ENCODE measurements at places on chromosomes 6 and 20.

DNA sequence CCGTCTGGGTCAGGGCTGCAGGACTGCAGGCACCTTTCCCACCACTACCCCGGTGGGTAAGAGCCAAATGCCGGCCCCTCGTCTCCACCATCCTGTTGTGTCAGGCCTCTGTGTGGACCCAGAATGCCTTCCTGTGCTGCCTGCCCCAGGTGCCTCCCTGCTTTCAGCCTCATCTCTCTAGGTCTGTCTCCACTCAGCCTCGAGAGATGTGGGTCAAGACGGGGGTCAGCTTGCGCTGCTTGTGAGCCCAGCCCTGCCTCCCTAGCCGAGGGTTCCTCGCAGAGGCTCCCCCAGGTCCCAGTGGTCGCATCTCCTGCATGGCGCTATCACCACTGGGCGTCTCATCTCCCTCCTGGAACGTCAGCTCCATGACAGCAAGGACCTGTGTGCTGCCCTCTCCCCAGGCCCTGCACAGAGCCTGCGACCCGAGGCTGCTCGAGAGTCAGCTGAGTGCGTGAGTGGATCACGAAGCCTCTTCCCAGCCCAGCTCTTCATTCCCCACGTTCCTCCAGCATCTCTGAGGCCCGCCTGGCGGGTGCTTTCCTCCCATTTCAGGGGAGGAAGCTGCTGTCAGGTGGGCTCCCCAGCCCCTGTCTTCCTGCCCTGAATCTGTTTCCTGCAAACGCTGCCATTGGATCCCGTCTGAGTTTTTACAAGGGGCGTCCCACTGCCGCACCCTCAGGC, 38.7 kb upstream of the ZBP1 start:
- DNase-seq, result no peak

DNA sequence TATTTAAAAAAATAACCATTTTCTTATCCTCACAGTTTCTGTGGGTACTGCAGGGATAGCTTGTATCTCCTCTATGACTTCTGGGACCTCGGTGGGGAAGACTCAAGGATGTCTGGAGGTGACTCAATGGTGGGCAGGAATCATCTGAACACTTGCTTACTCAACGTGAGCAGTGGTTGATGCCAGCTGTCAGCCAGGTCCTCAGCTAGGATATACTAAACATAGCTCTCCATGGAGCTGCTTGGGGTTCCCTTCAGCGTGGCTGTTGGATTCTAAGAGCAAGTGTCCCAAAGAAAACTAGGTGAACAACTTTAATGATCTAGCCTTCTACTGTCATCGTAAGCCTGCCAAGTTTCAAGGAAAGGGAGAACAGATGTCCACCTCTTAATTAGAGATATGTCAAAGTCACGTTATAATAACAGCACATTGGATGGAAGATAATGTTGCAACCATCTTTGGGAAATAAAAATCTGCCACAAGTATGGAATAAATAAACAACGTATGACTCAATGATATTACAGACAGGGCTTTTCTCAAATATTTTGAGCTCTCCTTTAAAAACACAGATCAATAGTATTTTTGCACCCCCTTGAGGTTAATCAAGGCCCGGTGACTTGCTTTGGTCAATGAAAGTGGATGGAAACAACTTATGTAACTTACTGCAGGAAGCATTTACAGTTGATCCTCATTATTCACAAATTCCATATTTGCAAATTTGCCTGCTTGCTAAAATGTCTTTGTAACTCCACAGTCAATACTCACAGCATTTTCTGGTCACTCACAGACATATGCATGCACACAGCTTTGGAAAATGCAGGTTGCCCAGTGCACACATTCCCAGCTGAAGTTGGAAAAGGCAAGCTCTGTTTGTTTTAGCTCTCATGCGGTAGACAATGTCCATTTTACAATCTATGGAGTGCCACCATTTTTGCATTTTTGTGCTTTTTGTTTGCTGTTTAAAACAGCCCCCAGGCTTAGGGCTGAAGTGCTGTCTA, 6.6 kb upstream of the HEBP2 start:
- DNase-seq, result no peak

GRCh38 chr6:142055219-142055618, 77.5 kb upstream of the GJE1 start:
- DNase-seq, result no peak

DNA sequence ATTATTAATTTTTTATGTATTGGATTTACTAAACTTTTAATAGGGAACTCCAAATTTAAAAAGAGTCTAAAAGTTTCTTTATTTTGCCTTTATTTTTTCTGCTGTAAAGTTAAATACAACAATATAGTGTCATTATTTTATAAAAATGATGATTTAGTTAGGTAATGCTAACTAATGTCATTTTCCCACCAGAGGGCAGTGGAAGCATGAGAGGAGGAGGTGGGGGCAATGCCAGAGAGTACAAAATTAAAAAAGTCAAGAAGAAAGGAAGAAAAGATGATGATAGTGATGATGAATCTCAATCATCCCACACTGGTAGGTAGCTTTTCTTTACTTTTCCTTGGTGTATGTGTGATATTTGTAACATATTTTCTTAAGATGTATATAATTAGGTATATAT, 20.2 kb upstream of the FHL5 start:
- DNase-seq, result no peak

DNA sequence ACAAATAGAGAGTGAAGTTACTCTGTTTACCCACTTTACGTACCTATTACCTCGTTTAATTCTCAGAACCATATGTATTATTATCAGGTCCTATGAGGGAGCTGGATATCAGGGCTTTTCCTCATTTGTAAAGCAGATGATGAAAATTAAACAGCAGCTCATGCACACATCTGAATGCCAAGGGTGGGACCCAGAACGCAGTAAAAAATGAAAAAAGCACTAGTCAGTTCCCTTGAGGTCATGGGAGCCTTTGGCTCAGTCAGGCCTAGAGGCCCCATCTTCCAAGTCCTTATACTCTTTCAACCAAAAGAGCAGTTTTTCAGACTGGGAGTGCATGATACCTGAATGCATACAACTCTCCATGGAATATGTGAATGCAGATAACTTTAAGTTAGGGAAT, 23.0 kb downstream of the B3GAT2 start:
- DNase-seq, result no peak

DNA sequence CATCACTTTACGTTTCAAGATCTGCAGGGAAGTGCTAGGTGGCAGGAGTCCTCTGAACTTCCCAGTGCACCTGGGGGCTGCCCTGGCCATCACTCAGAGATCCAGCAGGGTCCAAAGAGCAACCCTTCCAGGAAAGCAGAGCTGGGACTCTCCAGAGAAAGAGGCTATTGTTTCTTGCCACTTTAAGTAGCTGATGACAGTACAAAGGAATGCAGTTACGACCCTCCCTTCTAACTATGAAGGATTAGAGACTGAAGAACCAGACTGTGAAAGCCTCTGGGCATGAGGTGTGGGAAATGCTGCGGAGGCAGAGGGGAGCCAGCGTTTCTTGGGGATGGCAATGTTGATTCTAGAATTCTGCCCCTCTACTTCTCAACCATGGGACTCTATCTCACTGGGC, 189.1 kb upstream of the SUPT3H start:
- no peak for DNase-seq

DNA sequence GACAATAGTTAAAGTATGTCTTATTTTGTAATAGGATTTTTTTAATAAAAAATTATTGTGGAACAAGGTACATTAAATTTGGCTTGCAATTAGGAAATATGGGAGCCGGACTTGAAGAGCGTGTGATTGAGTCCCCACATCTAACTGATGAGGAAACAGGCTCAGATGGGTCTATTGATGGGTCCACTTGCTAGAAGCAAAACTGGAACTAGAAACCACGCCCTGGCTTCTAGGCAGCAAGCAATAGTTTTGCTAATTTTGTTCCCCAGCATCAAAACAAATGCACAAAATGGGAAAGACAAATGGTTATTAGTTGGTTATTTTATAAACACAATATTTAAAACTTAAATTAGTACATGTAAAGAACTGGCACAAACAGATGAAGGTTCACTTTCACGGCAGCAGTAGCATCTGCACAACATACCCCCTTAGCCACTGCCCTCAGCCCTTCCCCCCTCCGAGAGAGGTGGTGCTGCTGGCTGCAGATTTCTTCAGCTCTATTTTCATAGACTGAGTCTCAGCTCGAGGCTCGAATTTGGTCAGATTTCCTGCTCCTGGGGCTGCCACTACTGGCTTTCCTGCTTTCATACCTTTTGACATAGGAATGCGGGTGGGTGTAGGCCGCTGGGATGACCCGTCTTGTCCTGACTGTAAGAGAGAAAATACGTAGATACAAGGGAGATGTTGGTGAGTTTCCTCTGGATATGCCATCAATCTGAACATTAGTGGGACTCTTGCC, 23.8 kb upstream of the TMEM30A start:
- no peak for DNase-seq

DNA sequence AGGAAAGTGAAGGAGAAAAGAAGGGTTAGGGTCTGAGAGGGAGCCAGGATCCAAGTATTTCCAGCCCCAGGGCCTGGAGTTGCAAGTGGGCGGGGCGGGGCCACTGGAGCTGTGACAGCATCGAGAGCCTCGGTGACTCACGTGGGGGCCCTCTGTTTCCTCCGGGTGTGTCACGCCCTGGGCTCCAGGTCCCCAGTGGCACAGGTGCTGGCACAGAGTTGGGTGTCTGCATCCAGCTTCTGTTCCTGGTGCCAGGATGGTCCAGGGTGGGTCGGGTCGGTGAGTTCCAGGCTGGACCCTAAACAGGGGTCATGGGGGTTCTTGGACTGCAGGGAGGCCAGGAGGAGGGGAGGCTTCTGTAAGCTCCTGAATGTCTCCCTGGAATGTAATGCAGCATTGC, 16.7 kb downstream of the RAET1L start:
- peak; percentile 52 for DNase-seq

GRCh38 chr6:18415671-18416340, 28.7 kb downstream of the RNF144B start:
- no peak for DNase-seq

DNA sequence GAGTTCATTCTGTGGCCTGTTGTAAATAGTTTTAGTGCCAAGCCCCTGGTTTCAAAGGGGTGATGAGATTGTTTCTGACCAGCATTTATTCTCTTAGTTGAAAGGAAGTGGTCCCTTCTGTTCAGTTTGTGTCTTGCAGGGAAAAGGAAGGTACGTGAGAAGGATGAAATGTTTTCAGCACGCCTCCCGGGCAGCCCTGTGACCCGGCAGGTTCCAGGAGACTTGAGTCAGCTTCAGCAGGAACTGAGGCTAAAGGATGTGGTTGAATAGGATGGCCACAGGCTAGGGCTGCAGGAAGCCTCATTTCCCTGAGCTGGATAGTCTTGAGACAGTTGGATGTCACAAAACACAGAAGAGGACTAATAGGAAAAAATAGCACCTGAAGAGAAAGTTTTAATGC, 132.4 kb upstream of the SYNDIG1 start:
- no peak for DNase-seq

- DNase-seq, result no peak
These were observed 28.1 kb downstream of the HM13 start for GRCh38 chr20:31542201-31542842.

DNA sequence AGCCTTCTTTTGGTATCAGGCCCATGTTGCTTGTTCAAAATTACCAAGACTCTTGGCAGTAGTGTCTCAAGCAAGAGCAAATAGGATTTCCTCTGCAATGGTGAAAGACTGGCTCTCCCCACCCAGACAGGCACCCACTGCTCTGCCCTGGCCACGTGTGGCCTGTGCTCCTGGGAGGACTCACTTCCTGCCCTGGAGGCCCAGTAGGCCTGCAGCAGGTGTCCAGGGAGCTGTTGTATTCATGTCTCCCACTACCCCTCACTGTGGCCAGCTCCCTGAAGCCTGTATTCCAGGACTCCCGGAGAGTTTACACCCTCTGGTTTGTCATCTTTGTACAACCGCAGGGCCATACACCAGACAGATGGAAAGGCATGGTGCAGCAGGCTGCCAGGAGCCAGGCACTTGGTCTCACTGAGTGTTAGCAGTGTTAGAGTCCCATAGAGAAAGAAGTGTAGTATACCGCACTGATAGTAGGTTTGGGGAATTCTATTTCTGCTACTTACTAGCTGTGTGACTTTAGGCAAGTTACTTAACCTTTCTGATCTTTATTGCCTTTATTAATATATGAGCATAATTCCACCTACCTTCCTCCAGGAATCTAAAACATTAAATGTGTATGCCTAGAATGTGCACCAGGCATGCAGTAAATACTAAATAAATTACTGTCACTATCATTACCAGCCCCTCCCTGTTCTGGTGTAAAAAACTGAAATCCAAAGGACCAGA, 159.7 kb downstream of the TMEM242 start:
- DNase-seq, result no peak

GRCh38 chr20:49759266-49759950, 45.7 kb upstream of the B4GALT5 start:
- DNase-seq, result no peak

Measured in ascending aorta (tissue), 2 donors.